ENCODE measurements at places on chromosomes 11 and 22. TPM values are rescaled to one million over a fixed set of nuclear protein-coding genes. Genes with fewer than 3 reads are reported as not detected.

CASP1 gene
- 7.7 TPM for polyA plus RNA-seq

TBX10 gene
- not detected for polyA plus RNA-seq

OR52I2 gene
- not detected for polyA plus RNA-seq

NDUFS8 gene
- polyA plus RNA-seq: 56.0 TPM

OOSP2 gene
- polyA plus RNA-seq: not detected

USH1C gene
- 0.48 TPM for polyA plus RNA-seq

SCGB1A1 gene
- not detected for polyA plus RNA-seq

IFITM1 gene
- polyA plus RNA-seq: 21.3 TPM

DNA sequence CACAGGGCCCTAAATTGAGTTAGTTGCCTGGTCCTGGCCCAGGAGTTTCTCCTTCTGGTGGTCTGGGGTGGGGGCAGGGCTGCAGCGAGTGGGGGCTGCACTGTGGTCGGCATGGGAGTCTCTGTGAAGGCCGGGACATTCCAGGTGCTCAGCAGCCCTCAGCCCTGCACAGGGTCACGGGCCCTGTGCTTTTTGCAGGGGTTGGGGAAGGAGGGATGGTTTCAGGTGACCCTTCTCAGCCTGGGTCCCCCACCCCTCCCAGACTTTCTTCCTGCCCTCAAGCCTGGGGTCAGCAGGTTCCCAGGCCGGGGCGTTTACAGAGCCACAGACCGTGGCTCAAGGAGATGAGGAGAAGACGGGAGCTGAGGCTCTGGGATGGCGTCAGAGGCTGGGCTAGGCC is 7.8 kb downstream of the EMID1 start:
- DNase-seq: no peak

DNA sequence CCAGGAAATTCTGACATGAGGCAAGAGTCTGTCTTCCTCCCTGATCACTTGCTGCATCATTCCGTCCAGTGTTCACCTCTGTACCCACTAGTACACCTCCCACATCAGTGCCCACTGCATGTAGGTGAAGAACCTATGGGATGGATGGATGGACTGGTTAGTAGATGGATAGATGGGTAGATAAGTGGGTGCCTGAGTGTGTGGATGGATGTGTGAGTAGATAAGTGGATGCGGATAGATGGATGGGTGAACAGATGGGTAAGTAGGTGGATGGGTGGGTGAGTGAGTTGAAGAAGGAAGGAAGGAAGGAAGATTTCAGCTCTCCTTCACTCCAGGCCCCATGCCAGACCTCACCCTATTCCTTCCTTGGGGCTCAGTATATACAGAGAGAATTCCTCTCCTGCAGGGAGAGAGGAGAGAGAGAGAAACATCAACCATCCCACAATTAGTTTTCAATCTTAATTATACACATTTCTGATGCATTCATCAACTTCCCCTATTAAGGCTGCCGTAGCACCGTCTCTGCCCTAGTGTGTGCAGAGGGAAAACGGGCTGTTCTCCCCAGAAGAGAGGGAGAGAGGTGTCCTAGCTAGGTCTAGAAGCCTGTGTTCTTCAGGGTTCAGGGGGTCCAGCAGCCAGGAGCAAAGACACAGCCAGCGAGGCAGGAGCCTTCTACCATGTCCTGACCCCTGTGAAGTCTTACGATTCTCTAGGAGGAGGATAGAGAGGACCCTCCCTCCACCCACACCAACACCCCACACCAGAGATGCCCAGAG is 125.3 kb downstream of the BUD13 start:
- DNase-seq: no peak

DNA sequence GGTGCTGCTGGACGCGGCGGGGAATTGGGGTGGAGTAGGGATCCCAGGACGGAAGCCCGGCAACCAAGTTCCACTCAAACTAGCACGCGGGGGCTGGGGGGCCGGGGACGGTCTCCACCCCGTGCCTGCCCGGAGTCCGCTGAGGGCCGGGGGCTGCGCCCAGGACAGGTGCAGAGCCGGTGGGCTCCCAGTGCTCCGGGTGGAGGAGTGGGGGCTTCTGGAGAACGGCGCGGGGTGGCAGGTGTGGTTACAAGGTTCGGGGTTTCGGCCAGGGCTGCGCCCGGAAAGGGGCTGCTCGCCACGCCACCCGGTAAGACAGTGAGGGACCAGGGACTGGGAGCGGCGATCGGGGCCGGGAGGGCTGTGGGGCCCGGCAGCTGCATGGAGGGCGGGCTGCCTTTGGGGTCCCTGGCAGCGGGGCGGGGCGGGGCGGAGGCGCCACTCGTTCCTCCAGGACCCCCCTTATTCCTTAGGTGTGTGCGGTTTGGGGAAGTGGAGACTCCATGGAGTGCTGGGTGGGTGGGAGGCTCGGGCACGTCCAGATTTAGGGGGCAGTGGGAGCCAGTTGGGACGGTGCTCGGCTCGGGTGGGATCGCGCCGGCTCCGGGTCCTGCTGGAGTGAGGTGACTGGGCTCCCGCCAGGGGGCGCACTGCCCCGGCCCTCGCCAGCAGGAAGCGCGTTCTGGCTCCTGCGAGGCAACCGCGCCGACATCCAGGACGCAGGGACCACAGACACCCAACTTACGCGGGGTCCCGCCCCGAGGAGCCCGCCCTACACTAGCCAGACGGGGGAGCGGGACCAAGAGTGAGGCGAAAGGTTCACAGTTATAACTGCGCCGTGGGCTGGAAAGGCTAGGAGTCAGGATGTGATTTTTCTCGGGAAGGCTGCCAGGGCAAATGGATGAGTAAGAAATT is 868 bp downstream of the TSPAN18 start:
- peak; percentile 90 for DNase-seq

GRCh38 chr11:95521862-95522261 is 267.7 kb downstream of the FAM76B start:
- no peak for DNase-seq

DNA sequence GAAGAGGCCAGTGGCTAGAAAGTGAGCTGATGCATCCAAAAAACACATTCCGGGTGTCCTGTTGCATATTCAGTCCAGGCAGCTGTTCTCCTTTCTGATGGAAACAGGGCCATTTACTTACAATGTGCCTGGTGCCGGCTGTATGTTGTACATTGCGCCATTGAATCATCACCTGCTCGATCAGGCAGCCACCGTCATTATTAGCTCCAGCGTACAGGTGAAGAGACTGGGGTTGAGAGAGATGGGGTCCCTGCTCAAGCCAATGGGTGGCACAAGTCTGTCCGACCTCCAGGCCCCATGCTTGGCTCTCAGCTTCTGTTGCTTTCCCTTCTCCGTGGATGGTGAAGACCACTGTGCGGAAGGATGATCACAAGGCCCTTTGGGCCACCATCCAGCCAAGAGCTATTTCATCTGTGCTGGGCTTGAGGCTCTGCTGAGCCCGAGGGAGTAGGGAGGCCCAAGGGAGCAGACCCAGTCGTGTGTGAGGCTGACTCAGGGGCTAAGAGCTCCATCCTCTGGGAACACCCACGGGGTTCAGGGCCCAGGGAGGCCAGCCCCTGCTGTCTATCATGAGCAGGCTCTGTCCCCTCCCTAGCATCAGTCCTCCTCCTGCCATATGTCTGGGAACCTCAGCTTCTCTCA is 20.7 kb upstream of the EMID1 start:
- DNase-seq: no peak

DNA sequence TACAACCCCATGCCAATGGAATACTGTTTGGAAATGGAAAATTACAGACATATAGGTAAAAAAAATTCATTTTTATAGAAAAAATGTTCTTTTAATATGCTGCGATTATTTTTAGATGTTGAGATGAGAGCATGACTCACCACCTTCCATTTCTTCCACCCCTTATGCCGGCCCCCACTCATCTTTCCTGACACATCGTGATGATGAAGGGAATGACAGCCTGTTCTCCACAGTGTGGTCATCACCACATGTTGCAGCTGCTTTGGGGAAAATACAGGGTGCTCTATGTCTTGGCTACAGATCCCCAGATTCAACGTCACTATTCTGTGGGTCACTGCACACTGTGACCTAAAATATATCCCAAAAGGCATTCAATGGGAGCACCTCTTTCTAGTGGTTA is 916.2 kb downstream of the METTL15 start:
- no peak for DNase-seq

- no peak for DNase-seq
Observed at GRCh38 chr11:20102397-20102796, 57.9 kb downstream of the DBX1 start.

- DNase-seq: peak; percentile 47
Observed at GRCh38 chr11:64482588-64482987, 108.4 kb upstream of the SLC22A12 start.

DNA sequence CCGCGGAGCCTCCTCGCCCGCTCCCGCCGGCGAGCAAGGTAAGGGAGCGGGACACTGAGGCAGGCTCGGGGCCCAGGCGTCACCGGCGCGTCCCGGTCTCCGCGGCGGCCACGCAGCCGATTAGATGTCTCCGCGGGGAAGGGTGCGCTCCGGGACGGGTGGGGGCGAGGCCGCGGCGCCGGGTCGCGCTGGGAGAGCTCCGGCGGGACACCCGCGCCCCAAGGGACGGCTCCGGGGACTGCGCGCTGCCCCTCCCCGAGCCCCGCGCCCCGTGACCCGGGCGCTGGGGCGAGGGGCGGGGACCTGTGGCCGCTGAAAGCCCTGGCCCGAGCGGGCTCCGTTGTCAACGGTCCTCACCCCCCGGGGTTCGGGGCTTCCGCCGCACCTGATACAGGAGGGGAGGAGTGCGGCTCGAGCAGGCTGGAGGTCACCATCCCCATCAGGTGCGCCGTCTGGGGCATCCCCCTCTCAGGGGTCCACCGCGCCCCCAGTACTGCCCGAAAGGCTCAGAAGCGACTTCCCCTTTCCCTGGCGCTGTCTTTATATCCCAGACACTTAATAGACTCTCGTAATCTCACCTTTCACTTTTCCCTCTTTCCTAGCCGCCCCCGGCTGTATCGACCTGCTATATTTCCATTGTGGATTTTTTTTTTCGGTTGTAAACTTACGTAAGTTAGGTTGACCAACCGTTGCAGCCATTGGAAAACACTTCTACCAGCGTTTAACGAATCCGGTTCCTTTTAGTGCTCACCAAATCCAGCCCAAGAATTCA is 573 bp downstream of the PPFIA1 start:
- no peak for DNase-seq

GRCh38 chr11:47607380-47607779 is 13.2 kb upstream of the C1QTNF4 start:
- DNase-seq: peak; percentile 48

GRCh38 chr22:27377501-27378295 is 423.9 kb downstream of the MN1 start:
- DNase-seq: no peak
